ENCODE measurements at places on chromosomes 2 and 18.
A peak's percentile ranks its signal among the peaks of the same experiment; 100 is the strongest.

- DNase-seq, result no peak
Observed at GRCh38 chr18:10284540-10285282, 169.7 kb upstream of the APCDD1 start.

DNA sequence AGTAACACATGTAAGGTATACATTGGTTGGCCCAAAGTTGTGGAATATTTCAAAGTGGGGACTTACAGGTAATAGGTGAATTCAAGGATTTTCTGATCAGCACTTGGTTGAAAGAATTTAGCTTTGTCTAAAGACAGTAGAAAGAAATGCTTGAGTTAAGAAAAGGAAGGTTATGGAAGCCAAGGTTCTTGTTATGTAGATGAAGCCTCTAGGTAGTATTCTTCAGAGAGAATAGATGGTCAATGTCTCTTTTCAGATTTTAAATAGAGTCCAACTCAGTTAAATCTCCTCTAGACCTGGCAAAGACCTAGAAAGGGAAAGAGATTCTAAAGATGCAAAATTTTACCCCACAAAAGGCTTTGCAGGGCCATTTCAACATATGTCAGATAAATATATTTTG is 157.4 kb downstream of the ANKRD30B start:
- no peak for DNase-seq

GRCh38 chr2:239224199-239224570 is 176.6 kb downstream of the HDAC4 start:
- DNase-seq, result no peak

- DNase-seq, result no peak
Observed at GRCh38 chr2:232335859-232336215, 42.7 kb upstream of the ALPP start.

DNA sequence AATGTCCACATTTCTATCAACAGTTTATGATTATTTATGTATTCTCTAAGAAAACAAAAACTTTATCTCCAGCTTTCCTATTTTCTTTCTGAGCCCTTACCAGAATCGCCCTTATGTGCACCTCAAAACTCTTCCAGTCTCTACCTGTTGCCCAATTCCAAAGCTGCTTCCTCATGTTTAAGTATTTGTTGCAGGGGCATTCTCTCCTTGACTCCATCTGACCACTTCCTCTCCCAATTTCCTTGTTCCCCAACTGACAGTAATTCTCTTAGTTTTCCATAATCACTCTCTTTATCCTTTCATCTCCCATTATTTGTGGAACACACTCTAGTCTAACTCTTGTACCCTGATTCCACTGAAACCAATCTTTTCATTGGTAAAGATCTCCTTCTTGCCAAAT is 105.4 kb upstream of the RBBP8 start:
- no peak for DNase-seq

DNA sequence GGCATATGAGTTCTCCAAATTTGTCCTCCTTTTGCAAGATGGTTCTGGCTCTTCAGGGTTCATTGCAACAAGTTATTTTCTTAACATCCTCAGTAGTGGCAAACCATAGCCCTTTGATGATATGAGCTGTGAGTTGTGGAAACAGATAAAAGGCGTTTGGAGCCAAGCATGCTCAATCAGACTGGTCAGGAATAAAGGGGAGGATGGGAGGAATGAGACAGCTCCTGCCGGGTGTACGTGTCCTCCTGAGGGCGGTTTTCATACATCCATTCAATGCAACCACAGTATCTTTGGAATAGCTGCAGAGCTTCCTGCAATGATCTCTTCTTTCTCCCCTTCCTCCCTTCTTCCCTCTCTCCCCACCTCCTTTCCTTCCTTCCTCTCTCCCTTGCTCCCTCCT is 245.8 kb downstream of the GLI2 start:
- no peak for DNase-seq

DNA sequence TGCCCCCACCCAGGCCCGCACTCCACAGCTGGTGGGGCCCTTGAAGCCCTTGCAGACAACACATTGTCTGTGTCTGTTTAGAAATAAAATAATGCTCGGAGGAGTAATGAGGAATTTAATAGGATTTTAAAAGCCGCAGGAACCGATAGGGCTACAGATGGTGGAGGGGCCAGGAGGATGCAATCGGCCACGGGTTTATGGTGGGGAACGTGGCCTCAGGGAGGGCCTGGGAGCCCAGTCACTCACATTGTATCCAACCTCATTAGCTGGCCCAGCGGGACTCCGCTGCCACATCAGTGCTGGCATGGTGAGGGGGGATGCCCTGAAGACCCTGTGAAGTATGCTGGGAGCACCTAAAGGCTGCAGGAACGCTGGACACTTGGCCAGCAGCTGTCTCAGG is 252.0 kb downstream of the CELF4 start:
- no peak for DNase-seq

- DNase-seq, result no peak
Observed at GRCh38 chr2:78602862-78603261, 422.6 kb upstream of the REG3G start.

DNA sequence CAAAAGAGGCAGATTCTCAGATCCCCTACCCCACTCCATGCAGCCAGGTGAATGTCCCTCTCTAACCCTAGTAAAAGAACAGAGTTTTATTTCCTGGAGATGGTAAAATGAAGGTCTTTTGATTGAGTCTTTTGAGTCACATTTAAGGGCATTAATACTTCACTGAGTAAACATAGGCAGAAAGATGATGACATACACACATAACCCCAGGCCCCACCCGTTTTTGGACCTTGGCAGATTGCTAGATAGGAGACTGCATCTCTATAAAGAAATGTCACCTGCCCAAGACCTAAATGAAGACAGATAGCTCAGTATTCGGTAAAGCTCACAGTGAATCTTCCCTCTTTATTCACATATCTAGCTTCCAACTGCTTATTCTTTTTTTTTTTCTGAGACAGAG is 28.3 kb upstream of the PEX13 start:
- no peak for DNase-seq

DNA sequence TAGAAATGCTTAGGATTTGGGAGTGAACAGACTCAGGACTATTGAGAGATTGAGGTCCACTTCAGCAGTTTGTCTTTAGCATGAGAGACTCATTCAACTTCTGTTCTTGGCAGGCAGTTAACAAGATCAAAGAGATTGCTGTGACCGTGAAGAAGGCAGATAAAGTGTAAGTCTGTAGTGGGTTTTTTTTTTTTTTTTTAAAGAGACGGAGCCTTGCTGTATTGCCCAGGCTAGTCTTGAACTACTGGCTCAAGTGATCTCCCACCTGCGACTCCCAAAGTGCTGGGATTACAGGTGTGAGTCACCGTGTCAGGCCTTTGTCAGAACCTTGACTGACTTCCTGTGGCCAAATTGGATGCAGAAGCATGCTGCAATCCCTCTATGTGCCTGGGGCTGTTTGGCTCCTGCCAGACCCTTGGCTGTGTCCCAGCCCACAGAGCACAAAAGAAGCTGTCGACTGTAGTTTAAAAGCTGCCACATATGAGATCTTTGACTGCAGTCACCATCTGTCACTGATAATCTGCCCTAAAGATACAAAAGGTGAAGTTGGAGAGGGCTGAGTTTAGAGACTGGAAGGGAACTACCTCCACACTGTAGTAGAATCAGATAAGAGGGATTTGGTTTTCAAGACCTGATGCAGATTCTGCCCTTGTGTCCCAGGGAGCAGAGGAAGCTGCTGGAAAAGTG is 9.9 kb downstream of the CCT7 start:
- peak; percentile 84 for DNase-seq

DNA sequence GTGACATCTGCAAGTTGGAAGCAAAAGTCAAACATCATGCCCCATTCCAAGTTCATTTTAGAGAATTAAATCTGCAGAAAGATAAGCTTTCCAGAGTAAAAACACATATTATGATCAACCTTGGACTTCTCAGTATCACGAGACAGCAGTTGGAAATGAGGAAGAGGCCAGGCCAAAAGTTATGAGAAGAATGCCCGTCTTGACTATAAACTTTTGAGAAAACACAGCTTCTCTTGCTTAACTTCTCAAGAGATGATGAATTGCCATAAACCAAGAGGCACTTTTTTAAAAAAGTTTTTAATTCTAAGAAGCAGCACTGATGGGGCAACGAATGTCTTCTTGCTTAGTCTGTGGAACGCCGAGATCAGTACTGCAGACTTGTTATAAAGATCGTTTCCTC is 52.6 kb upstream of the NFU1 start:
- no peak for DNase-seq

DNA sequence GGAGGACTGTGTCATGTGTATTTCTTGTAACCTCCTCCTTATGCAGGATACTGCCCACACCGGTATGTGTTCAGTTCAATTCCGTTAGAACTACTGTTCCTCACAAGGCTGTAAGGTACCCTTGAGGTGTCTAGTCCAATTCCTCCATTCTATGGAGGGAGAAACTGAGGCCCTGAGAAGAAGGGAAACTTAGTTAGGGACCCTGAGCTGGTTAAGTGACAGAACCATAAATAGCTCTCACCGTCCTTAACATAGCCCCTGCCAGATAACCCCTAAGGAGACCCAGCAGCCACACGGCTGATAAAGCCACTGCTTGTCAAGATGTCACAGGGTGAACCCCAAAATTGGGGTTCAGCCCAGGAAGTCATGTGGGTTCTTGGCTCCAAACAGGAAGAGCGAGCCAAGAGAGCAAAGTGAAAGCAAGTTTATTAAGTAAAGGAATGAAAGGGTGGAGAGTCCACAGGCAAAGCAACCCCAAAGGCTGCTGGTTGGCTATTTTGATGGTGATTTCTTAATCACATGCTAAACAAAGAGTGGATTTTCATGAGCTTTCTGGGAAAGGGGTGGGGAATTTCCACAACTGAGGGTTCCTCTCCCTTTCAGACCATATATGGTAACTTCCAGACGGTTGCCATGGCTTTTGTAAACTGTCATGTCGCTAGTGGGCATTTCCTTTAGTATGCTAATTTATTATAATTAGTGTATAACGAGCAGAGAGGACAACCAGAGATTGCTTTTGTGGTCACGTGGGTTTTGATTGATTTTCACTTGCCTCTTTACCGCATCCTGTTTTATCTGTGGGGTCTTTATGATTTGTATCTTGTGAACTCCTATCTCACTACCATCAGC is 83.4 kb upstream of the RTN4 start:
- DNase-seq, result no peak

- no peak for DNase-seq
Observed at GRCh38 chr18:14089191-14089590, 43.0 kb downstream of the ZNF519 start.

DNA sequence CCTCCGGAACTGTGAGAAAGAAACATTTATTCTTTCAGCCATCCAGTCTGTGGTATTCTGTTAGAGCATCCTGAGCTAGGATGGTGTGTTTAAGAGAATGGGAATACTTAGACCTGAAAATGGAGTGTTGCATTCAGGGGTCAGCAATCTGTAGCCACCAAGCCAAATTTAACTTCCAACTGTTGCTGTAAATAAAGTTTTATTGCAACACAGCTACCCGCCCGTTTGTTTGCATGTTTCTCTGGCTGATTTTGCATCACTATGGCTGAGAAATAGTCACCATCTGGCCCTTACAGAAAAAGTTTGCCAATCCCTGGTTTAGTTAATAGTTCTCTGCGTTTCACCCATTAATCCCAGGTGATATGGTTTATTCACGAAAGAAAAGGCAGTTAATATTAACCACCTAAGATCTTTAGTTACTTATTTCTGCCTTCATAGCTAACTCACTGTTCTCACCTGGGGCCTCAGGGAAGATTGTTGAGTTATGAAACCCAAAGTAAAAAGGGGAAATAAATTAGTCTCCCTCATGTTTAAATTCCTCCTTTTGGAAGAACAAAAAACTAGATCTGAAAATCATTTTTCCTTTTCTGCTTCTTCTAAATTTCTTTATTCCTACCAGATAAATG is 9.5 kb upstream of the CYS1 start:
- DNase-seq, result no peak

- DNase-seq, result peak; percentile 61
Observed at GRCh38 chr18:78986018-78986481, 6.4 kb downstream of the SALL3 start.

- no peak for DNase-seq
Observed at GRCh38 chr2:236646871-236647270, 77.2 kb downstream of the ACKR3 start.

DNA sequence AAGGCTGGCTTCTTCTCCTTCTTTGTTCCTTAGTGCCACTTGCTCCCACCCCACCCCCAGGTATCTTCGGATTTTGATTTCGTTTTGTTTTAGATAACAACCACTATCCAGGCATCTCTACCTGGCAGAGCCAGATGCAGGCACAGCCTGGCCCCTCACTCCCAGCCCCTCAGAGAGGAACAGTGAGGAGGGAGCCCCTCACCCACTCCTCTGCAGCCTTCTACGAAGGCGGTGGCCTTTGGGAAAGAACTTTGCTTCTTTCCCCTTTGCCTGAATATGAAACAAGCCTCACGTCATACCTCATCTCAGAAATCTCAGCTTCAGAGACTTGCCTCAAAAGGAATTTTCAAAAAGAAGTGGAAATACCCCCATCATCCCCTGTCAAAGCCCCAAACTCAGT is 6.3 kb upstream of the CYP26B1 start:
- DNase-seq, result no peak

DNA sequence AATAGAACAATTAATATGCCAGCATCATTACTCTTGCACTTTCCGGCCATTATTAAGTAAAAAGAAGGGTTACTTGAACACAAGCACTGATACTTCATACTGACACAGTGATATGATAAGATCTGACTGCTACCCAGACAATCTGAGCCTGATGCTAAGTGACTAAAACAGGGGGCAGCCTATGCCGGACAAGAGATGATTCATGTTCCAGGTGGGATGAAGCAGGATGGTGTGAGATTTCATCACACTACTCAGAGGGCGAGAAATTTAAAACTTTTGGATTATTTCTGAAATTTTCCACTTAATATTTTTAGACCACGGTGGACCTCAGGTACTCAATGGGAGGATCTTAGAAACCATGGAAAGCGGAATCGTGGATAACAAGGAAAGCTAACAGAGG is 61.7 kb downstream of the LIPG start:
- DNase-seq, result no peak

- no peak for DNase-seq
Observed at GRCh38 chr2:171547720-171548119, 25.4 kb downstream of the CYBRD1 start.

DNA sequence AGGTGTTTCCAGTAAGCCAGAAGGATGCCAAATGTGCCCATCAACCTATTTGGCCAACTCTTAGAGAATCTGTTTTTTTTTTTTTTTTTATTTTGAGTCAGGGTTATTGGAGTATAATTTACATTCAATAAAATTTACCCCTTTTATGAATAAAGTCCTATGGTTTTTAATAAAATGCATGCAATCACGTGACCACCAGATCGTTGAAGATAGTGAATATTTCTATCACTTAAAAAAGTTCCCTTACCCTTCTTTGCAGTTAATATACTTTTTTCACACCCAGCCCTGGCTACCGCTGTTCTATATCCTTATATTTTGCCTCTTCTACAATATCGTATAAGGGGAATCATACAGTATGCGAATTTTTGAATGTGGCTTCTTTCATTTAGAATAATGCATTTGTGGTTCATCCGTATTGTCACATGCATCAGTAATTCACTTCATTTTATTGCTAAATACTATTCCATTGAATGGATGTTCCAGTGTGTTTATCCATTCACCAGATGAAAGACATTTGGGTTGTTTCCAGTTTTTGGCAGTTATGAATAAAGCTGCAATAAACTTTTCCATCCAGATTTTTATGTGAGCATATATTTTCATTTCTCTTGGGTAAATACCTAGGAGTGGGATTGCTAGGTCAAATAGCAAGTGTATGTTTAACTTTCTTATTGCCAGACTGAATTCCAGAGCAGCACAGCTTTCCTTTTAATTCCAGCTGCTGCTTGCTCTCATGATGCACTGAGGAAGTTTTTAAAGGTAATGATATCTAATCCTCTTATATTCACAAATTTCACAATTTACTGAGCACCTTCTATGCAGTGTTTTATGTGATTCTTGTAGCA is 156.3 kb upstream of the NT5C1B start:
- DNase-seq, result no peak
